ENCODE measurements at places on chromosomes 1 and 21. TPM values are rescaled to one million over a fixed set of nuclear protein-coding genes. Genes with fewer than 3 reads are reported as not detected.

DNA sequence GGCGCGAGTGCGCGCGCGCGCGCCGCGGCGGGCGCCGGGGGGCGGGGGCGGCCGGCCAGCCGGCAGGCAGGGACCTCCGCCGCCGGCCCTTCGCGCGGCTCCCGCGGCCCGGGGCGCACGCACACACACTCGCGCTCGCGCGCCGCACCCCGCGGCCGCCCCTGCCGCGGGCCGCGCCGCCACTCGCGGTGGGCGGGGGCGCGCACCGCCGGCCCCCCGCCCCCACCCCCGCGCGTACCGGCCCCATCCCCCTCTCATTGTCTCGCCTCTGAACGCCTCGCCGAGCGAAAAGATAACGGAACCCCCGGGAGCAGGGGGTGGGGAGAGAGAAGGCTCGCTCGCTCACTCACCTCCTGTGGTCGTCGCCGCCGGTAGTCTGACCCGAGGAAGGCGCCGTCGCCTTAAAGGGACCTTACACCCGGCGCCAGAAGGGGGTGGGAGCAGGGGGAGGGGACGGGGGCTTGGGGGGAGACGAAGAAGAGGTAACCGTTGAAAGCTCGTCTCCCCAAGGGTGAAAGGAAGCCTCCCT lies 428 bp downstream of the POGZ start:
- DNase-seq, result peak; percentile 75
- H3K36me3 ChIP-seq, result no peaks in the 10 kb centered on the region
- H3K4me1 ChIP-seq, result peaks cover 13% of the 10 kb centered on the region

DNA sequence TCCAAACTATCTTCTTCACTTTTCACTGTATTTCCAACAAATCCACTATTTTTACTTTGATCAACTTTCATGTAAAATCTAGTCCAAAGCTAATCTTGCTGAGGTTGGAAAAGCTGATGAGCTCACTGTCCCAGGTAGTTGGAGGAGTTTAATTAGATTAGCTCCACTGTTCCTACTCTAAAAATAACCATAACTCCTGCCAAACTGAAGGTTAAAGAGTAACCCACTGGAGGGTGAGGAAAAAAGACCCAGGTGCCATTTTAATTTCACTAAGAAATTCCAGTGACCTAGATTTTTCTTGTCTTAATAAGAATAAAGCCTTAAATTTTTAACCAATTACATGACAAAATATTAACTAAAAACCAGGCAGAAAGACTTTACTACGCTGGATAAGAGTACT lies 15.3 kb downstream of the DCAF8 start:
- no peak for DNase-seq
- no peak overlapping the region for H3K4me3 ChIP-seq
- H3K4me1 ChIP-seq, result no peaks in the 10 kb centered on the region
- H3K27ac ChIP-seq, result peak overlapping the region; percentile 33
- peaks cover 4% of the 10 kb centered on the region for H3K36me3 ChIP-seq
- H3K27me3 ChIP-seq, result no peaks in the 10 kb centered on the region

DNA sequence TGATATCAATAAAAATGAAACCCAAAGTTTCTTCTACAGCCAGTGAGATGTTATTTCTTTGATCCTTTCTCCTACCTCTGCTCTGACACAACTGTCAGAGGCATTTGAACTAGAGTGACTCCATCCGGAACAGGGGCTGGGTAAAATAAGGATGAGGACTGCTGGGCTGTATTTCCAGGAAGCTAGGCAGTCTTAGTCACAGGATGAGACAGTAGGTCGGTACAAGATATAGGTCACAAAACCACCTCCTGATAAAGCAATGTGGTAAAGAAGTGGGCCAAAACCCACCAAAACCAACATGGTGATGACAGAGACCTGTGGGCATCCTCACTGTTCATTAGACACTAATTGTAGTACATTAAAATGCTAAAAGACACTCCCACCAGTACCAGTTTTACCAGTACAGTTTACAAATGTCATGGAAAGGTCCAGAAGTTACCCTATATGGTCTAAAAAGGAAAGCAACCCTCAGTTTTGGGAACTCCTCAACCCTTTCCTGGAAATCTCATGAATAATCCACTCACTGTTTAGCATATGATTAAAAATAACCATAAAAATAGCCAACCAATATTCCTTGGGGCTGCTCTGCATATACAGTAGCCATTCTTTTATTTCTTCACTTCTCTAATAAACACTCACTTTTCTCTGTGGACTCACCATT lies 96.7 kb downstream of the GABPA start:
- no peak overlapping the region for H3K4me3 ChIP-seq
- H3K27me3 ChIP-seq, result no peaks in the 10 kb centered on the region
- DNase-seq, result no peak

Gene MRPS15
- total RNA-seq, result 30.7 TPM

DNA sequence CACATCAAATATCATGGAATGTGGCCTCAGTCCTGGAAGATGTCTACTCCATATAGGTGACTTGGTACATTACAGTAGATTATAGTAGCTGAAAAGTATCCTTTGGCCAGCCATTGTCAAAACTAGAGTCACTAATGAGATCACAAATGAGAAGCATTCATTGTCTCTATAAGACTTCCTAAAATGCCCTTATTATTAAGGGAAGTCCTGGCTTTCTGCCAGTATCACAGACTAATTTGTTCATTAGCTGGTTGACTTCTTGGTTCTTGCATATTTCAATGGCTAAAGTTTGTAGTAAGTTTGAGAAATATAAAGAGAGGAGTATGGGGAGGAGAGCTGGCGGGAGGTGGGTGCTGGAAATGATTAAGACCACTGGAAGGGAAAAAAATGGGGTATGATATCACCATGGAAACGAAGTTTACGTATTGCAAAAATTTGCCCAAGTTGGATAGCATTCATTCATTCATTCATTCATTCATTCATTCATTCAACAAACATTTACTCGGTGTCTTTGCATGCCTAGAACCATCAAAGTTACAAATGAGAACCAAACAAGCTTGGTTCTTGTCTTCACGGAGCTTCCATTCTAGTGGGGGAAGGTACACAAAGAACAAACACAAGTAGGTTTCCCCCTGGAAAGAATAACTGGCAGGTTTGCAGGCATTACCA lies 11.7 kb upstream of the B3GALNT2 start:
- no peak overlapping the region for H3K4me3 ChIP-seq
- no peaks in the 10 kb centered on the region for H3K4me1 ChIP-seq
- no peaks in the 10 kb centered on the region for H3K36me3 ChIP-seq
- no peak for DNase-seq

DNA sequence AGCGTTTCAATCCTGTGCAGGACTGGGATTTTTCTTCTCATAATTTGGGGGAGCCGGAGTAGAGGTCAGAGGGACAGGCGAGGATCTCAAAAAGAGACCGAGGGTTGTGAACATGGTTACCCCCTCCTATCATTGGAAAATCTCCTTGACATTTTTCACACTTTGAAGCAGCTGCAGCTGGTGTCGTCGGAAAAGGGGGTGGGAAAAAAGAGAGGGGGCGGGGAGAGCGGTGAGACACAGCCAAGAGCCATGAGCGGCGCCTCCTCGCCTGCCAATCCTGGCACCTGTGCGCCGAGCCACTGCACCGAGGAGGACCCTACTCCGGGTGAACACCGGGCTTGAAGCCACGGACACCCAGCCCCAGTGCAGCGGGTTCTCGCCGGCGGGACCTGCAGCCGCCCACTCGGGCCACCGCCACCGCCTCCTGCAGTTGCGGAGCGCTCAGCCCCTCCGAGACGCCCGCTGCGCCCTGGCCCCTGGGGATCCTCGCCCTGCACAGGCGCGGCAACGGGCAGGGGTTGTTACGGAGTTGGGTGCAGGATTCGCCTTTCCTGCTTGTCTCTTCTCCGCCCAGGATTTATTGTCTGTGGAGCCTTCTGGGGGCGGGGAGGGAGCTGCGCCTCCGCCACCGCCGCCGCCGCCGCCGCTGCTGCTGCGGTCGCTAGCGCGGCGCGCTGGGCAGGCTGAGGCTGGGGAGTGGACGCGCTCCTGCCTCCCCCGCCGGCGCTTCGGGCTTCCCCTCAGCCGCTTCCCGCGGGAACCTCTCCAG lies at the start of gene LRRC7:
Gene LRRC7 (plus strand): TSS at position 271 of the 769 bp plus-strand sequence. CDS start 718 bp downstream, outside the sequence.
- peak within 1 kb of the TSS; percentile 50 for H3K4me3 ChIP-seq
- H3K36me3 ChIP-seq, result no peaks in the 10 kb centered on the region
- H3K4me1 ChIP-seq, result no peaks in the 10 kb centered on the region
- DNase-seq, result peak; percentile 32
- no peak within 1 kb of the TSS for H3K27ac ChIP-seq

GRCh38 chr1:60567256-60567655 lies 493.7 kb upstream of the C1orf87 start:
- H3K27me3 ChIP-seq, result no peaks in the 10 kb centered on the region
- H3K27ac ChIP-seq, result no peak overlapping the region
- no peaks in the 10 kb centered on the region for H3K36me3 ChIP-seq
- no peak for DNase-seq
- peaks cover 14% of the 10 kb centered on the region for H3K4me1 ChIP-seq
- no peak overlapping the region for H3K4me3 ChIP-seq

DNA sequence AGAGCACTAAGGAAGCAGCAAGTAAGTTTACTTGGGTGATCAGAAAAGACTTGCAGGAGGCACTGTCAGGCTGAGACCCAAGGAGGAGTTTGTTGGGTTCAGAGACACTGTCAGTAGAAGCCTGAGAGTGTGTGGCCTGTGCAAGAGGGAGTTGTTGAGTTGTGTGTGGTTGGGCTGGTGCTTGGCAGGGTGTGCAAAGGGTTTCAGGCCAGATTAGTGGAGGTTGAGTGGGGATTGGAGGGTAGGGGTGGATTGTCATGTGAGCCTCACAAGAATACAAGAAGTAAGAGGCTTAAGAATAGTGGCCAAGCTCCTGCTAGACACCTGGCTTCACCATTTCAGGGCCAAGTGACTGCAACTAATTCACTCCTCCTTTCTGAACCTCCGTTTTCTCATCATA lies 8.9 kb upstream of the KIF21B start:
- no peak overlapping the region for H3K4me3 ChIP-seq
- H3K27ac ChIP-seq, result no peak overlapping the region
- DNase-seq, result no peak
- H3K36me3 ChIP-seq, result no peaks in the 10 kb centered on the region

- peaks cover 4% of the 10 kb centered on the region for H3K27me3 ChIP-seq
- DNase-seq, result peak; percentile 28
- no peak overlapping the region for H3K4me3 ChIP-seq
- H3K4me1 ChIP-seq, result no peaks in the 10 kb centered on the region
- H3K36me3 ChIP-seq, result no peaks in the 10 kb centered on the region
Observed at GRCh38 chr1:182671750-182672486, 12.5 kb downstream of the RGS8 start.

- no peaks in the 10 kb centered on the region for H3K27me3 ChIP-seq
- no peak for DNase-seq
- no peak overlapping the region for H3K27ac ChIP-seq
- no peaks in the 10 kb centered on the region for H3K4me1 ChIP-seq
Observed at GRCh38 chr1:52432807-52433206, 28.4 kb downstream of the PRPF38A start.

- H3K27me3 ChIP-seq, result no peaks in the 10 kb centered on the region
- DNase-seq, result no peak
- no peak overlapping the region for H3K27ac ChIP-seq
- no peaks in the 10 kb centered on the region for H3K4me1 ChIP-seq
Observed at GRCh38 chr1:221940631-221941030, 198.7 kb upstream of the DUSP10 start.

DNA sequence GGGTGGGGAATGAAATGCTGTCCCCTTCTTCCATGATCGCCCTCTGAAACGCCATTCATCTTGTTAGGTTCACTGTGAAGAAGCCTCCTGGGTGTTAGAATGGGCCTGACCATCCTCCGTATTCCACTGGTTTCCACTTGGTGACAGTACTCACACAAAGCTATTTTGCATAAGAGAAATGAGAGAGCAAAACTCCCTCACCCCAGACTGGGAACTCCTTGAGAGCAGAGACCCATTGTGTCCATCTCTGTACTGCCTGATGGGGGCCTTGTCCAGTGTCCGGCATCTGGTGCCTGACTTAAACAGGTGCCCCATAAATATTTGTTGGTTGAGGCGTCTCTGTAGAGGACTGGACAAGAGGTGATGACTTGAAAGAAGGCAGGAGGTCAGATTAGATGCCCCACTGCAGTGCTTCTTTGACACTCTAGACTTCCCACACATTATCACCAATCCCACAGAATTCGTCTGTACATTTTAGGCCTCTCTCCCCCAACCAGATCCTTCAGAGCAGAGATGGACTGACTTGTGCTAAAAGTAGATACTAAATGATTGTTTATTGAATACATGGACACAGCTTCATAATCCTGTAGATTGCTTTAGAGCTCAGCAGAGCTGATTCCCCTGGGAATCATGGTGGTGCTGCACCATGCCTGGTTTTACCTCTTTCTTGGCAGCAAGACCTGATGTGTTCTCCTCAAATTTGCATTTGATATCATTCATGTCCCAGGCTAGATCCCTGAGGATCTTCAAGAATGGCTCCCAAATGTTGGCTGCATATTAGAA lies 22.4 kb upstream of the KCNA2 start:
- no peak overlapping the region for H3K4me3 ChIP-seq
- H3K36me3 ChIP-seq, result no peaks in the 10 kb centered on the region
- DNase-seq, result no peak
- H3K27me3 ChIP-seq, result no peaks in the 10 kb centered on the region

- no peak for DNase-seq
- H3K27me3 ChIP-seq, result no peaks in the 10 kb centered on the region
- no peaks in the 10 kb centered on the region for H3K36me3 ChIP-seq
- H3K4me3 ChIP-seq, result no peak overlapping the region
- H3K27ac ChIP-seq, result no peak overlapping the region
Observed at GRCh38 chr1:200683298-200683697, 13.6 kb upstream of the DDX59 start.

DNA sequence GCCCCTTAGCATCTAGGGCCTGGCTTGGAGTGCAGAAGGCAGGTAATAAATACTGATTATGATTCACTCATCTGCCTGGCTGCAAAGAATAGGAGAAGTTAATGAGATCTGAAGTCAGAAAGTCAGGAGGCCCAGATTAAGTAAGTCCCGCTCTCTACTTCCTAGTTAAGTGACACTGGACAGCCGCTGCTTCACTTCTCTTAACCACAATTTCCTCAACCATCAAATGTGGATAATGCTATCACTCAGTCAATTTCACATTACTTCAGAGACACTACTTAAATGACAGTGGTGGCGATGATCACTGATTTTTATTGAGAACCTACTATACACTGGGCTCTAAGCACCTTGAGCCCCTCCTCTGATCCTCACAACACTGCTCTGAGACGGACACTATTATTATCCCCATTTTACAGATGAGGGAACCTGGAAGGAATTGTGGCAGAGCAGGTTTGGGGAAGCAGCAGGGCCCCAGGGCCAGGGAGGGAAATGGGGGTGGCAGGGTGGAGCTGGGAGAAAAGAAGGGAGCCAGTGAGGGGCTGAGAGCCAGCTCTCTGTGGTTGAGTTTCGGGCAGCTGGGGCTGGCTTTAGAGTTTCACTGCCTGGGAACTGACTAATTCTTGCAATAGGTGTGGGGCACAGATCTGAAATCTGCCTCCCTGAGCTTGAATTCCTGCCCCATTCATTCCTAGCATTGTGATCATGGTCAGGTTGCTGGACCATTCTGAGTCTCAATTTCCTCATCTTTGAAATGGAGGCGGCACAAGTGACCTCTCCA lies 2.4 kb upstream of the E2F2 start:
- no peaks in the 10 kb centered on the region for H3K27me3 ChIP-seq
- no peak overlapping the region for H3K4me3 ChIP-seq
- peak overlapping the region; percentile 57 for H3K27ac ChIP-seq
- H3K4me1 ChIP-seq, result no peaks in the 10 kb centered on the region
- H3K36me3 ChIP-seq, result no peaks in the 10 kb centered on the region

- H3K36me3 ChIP-seq, result peaks cover 23% of the 10 kb centered on the region
- H3K4me3 ChIP-seq, result no peak overlapping the region
- no peaks in the 10 kb centered on the region for H3K27me3 ChIP-seq
Observed at GRCh38 chr1:26851106-26851684, 11.8 kb upstream of the SFN start.

- no peak overlapping the region for H3K27ac ChIP-seq
- H3K36me3 ChIP-seq, result peaks cover 2% of the 10 kb centered on the region
- no peaks in the 10 kb centered on the region for H3K4me1 ChIP-seq
- H3K4me3 ChIP-seq, result no peak overlapping the region
- no peak for DNase-seq
Observed at GRCh38 chr21:42754270-42754933, 101.0 kb downstream of the PDE9A start.

All from lung (tissue), 17 donors.